Natural killer cell treated with Interleukin-12 subunit alpha and Interleukin-12 subunit beta and Interleukin-15 and Interleukin-18, amount 100 ng/mL, for 72 hours (primary cell): ENCODE measurements at places on chromosomes 3 and 15. TPM values are rescaled to one million over a fixed set of nuclear protein-coding genes. Genes with fewer than 3 reads are reported as not detected.

DNA sequence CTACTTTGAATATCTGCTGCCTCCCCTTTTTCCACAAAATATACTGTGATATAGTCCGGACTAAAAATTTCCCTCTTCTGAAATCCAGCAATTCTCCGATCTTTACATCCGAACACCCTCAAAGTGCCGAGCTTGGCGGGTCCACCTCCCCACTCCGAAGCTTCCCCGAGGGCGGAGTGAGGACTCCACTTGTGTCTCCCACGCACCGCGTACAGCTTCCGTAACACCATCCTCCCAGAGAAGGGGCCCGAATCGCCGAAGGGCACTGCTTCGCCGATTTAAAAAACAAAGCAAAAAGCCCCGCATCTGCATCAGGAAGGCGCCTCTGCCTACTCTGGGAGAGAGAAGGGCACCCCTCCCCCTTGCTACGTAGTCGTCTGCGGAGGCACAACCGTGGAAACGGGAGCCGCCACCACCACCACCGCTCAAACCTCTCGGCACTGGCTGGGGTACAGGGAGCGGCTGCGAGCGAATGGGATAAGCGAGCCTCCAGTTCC lies 551 bp downstream of the NCBP2 start:
- H3K27ac ChIP-seq = peak overlapping the region; percentile 95
- H3K36me3 ChIP-seq = peaks cover 22% of the 10 kb centered on the region
- no peaks in the 10 kb centered on the region for H3K27me3 ChIP-seq
- H3K4me3 ChIP-seq = peak overlapping the region; percentile 99
- H3K4me1 ChIP-seq = peaks cover 38% of the 10 kb centered on the region
- DNase-seq = peak; percentile 72

DNA sequence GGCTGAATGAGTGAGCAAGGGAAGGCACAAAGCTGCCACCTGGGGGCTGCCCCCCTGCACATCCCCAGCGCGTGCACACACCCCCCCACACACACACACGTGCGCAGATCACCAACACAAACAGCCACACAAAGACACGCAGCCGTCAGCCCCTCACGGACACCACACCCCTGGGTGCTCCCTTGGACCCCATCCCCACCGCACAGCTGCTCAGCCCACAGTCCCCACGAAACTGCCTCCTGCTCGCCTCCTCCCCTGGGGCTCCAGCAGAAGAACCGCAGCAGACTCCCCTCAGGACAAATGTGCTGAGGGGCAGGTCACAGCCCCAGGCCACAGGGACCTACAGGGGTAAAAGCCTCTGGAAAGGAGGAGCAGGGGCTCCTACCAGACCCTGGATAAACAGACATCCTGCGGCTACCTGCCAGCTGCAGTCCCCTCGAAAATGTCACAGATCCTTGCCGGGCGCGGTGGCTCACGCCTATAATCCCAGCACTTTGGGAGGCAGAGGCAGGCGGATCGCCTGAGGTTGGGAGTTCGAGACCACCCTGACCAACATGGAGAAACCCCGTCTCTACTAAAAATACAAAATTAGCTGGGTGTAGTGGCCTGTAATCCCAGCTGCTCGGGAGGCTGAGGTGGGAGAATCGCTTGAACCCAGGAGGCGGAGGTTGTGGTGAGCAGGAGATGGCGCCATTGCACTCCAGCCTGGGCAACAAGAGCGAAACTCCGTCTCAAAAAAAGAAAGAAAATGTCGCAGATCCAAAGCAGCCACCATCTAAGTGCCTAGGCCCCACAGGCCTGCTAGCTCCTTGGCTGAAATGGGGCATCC lies 6.5 kb downstream of the TWF2 start:
- H3K4me3 ChIP-seq = no peak overlapping the region
- H3K36me3 ChIP-seq = no peaks in the 10 kb centered on the region
- no peak overlapping the region for H3K27ac ChIP-seq
- no peak for DNase-seq
- H3K27me3 ChIP-seq = no peaks in the 10 kb centered on the region
- H3K4me1 ChIP-seq = peaks cover 28% of the 10 kb centered on the region

GRCh38 chr3:118472586-118472985 lies 562.1 kb downstream of the IGSF11 start:
- H3K4me1 ChIP-seq = no peaks in the 10 kb centered on the region
- H3K27ac ChIP-seq = no peak overlapping the region
- peaks cover 5% of the 10 kb centered on the region for H3K36me3 ChIP-seq
- H3K27me3 ChIP-seq = no peaks in the 10 kb centered on the region

DNA sequence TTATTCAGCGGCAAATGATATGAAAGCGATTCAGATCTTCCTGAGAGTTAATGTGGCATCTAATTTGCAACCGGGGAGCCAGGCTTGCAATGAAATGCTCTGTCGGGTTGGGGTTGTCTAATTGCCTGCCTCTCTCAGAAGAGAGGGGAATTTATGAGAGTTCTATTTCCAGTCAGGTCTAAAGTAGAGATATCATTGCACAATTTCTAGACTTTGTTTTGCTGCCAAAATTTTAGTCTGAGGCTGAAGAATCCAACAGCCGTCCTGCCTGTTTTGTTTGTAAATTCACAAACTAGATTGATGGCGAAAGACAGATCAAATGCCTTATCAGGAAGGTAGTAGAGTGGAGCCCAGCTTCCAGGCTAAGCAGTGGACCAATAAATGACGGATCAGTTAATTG lies 610 bp downstream of the LIPC start:
- no peak overlapping the region for H3K4me3 ChIP-seq
- no peak overlapping the region for H3K27ac ChIP-seq
- no peaks in the 10 kb centered on the region for H3K36me3 ChIP-seq
- no peak for DNase-seq
- H3K27me3 ChIP-seq = no peaks in the 10 kb centered on the region
- H3K4me1 ChIP-seq = no peaks in the 10 kb centered on the region

GRCh38 chr3:33096093-33096868 lies 665 bp downstream of the GLB1 start:
- DNase-seq = peak; percentile 68
- peak overlapping the region; percentile 91 for H3K4me3 ChIP-seq
- H3K27ac ChIP-seq = peak overlapping the region; percentile 76
- H3K27me3 ChIP-seq = no peaks in the 10 kb centered on the region
- H3K36me3 ChIP-seq = no peaks in the 10 kb centered on the region

DNA sequence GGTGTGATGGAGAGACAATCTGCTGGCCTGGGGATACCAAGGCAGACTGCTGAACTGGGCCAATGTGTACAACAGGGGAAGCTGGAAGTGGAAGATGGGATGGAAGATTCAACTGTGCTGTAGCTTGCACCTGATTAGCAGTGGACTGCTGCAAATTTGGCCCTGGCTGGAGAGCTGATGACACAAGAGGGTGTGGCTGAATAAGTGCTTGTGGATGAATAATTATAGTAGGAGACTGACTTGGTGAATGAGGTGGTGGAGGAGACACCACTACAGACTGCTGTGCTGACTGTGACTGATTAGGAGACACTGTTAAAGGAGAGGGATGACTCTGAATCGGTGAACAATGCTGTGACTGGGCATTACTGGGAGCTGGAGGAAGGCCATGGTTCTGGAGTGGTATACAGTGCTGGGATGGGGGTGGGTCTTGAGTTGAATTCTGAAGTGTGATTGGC lies 52.5 kb downstream of the PHC3 start:
- peak overlapping the region; percentile 29 for H3K4me3 ChIP-seq
- peaks cover 16% of the 10 kb centered on the region for H3K4me1 ChIP-seq
- DNase-seq = no peak
- no peaks in the 10 kb centered on the region for H3K27me3 ChIP-seq
- peaks cover 19% of the 10 kb centered on the region for H3K36me3 ChIP-seq

GRCh38 chr15:69127306-69127705 lies 33.1 kb upstream of the GLCE start:
- H3K36me3 ChIP-seq = no peaks in the 10 kb centered on the region
- H3K27ac ChIP-seq = no peak overlapping the region
- DNase-seq = no peak
- no peaks in the 10 kb centered on the region for H3K27me3 ChIP-seq

The CNTN4 gene
- total RNA-seq = not detected

The KCNAB1 gene
- total RNA-seq = not detected
